ENCODE measurements at places on chromosomes 2 and 18. TPM values are rescaled to one million over a fixed set of nuclear protein-coding genes. Genes with fewer than 3 reads are reported as not detected.

DNA sequence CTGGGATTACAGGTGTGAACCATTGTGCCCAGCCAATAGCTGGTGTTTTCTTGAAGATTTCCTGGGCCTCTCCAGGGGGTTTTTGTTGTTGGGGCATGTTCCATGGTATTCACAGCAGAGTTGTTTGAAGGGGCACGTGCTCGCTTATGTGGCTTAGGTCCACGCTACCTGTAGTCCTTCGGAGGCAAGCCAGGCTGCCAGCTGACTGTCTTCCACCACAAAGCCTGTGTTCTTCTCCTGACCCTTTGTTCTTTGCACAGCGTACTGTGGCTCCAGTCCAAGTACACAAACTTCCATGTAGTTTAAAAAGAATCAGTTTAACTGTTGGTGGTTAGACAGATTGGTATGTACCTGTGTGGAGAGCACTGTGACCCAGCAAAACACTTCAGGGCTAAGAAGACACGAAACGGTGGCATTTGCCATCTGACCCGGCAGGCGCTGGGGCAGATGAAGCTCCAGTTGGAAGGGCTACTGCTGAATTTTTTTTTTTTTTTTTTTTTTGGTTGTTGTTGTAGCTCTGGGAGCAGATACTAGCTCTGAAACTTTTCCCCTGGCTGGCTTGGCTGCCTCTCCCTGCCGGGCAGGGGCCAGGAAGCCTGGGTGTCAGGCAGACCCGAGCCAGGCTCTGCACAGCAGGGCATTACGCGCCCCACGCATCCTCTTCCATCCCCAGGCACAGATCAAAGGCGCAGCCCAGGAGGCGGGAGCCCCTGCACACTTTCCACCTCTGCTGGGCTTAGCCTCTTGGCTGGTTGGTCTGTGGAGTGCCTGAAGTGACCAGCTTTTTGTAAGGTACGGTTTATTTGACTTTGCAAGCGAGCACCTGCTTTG, 5.7 kb downstream of the GREB1 start:
- no peak for DNase-seq

DNA sequence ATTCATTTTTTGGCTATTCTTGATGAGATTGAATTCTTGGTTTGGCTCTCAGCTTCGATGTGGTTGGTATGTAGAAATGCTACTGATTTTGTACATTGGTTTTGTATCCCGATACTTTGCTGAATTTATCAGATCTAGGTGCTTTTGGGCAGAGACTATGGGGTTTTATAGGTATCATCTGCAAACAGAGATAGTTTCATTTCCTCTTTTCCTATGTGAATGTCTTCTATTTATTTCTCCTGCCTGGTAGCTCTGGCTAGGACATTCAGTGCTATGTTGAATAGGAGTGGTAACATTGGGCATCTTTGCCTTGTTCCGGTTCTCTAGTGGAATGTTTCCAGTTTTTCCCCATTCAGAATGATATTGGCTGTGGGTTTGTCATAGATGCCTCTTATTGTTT, 5.5 kb upstream of the TACR1 start:
- DNase-seq: no peak

TTN gene
- polyA plus RNA-seq: 0.14 TPM

VIL1 gene
- not detected for polyA plus RNA-seq

STARD6 gene
- 0.42 TPM for polyA plus RNA-seq

- peak; percentile 69 for DNase-seq
Observed at GRCh38 chr2:207635468-207636200, 10.4 kb upstream of the METTL21A start.

SERPINB4 gene
- not detected for polyA plus RNA-seq

- no peak for DNase-seq
Observed at GRCh38 chr2:147594038-147594437, 250.8 kb upstream of the ACVR2A start.

GRCh38 chr2:10378189-10378588, 69.9 kb downstream of the ODC1 start:
- no peak for DNase-seq

DNA sequence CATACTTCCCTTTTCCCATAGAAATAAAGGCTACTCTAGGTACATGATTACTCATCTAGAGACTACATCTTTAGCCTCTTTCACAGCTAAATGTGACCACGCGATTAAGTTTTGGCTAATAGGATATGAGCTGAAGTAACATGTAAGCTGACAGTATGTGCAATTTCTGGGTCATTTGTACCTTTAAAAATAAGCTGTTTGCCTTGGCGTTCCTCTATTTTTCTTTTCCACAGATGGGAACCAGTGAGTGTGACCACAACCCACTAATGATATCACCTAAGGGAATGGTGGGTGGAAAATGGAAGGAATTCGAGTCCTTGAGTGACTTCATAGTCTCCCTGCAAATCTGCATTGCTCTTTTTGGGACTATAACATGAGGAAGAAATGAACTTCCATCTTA, 11.7 kb upstream of the NABP1 start:
- peak; percentile 87 for DNase-seq

DLX2 gene
- polyA plus RNA-seq: not detected

SGPP2 gene
- polyA plus RNA-seq: not detected

DNA sequence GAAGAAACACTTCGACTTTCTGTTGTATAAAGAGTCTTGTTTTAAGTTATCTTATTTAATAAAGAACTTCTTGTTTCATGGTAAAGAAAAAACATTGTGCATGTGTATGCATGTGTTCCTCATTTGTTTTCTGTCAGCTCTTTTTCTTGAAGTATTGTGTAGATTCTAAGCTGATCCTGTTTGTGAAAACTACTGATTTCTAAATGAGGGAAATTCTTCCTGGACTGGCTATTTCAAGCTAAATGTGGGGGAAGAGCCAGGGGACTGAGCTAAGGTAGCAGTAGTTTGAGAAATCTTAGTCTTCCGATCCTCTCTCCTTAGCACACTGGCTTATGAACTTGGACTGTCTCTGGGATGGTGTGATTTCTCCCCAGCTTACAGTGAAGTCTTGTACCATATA, 56.4 kb upstream of the RBMS1 start:
- DNase-seq: no peak

VAMP5 gene
- polyA plus RNA-seq: 190 TPM

HOXD9 gene
- polyA plus RNA-seq: not detected

CXCR1 gene
- not detected for polyA plus RNA-seq

GRCh38 chr2:98521266-98521665, 76.6 kb downstream of the INPP4A start:
- DNase-seq: no peak

DNA sequence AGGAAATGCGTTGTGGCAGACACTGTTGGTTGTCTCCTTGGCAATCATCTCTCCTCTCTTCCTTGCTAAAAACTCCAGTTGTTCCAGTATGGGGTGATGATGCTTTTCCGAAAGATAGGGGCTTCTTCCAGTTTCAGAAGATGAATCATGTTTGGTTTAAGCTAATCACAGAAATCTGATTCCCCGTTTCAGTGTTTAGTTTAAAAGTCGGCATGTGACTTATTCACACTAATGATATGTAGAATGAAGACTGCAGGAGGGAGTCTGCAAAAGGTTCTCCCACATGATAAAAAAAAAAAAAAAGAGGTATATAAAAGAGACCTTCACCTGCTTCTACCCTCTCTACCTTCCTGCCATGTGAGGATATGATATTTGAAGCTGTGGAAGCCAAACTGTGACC, 239.0 kb upstream of the SIX2 start:
- no peak for DNase-seq

- DNase-seq: no peak
Observed at GRCh38 chr2:173708806-173709205, 256.4 kb downstream of the SP3 start.

GALNT13 gene
- not detected for polyA plus RNA-seq

CTAGE1 gene
- polyA plus RNA-seq: not detected

GRCh38 chr18:43422518-43422917, 145.2 kb upstream of the SYT4 start:
- peak; percentile 10 for DNase-seq

- no peak for DNase-seq
Observed at GRCh38 chr2:138537170-138537915, 35.8 kb downstream of the SPOPL start.

All from fibroblast of lung (primary cell).